ENCODE measurements at places on chromosomes 16 and 17.

GRCh38 chr17:39213852-39214251, 11.9 kb downstream of the STAC2 start:
- DNase-seq: no peak

DNA sequence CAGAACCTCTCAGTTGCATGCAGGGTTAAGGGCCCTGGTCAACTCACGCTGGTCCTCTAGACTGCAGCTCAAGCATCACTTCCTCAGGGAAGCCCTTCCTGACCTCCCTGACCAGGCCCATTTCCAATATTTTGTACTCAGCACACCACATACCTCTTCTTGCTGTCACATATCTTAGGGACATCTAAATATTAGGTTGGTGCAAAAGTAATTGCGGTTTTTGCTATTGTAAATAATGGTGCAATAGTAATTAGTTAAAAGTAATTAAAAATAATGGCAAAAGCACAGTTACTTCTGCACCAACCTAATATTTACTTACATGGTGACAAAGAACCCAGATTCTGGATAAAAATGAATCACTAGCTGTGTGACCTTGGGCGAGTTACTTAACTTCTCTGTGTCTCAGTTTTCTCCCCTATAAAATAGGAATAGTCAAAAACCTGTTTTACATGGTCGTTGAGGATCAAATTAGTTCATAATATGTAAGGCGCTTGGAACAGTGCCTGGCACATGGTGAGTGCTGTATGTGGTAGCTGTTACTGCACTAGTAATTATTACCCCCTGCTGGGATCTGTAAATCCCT, 177.4 kb downstream of the PRKCB start:
- no peak for DNase-seq

GRCh38 chr17:31580316-31580705, 188.8 kb downstream of the RAB11FIP4 start:
- DNase-seq: no peak

- no peak for DNase-seq
Observed at GRCh38 chr16:21994856-21995465, 6.0 kb downstream of the PDZD9 start.

- no peak for DNase-seq
Observed at GRCh38 chr16:49292413-49292812, 10.8 kb upstream of the CBLN1 start.

DNA sequence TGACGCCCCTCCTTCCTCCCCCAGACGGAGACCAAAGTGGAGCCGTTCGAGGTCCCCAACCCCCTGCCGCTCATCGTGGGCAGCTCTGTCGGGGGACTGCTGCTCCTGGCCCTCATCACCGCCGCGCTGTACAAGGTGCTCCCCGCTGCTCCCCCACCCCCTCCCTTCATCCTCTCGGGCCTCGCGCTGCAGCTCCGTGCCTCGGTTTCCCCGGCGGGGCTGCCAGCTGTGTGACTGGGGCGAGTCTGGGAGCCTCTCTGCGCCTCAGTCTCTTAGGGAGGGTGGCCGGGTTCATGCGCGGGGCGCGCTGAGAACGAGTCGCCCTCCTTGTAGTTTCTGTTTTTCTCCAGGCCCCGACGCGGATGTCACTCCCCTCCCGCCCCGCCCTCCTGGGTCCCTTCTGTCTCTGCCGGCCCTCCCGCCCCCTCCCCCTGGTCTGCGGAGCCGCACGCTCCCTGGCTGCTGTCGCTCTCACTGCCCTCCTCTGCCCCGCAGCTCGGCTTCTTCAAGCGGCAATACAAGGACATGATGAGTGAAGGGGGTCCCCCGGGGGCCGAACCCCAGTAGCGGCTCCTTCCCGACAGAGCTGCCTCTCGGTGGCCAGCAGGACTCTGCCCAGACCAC, 23.7 kb upstream of the ITGAX start:
- peak; percentile 40 for DNase-seq

DNA sequence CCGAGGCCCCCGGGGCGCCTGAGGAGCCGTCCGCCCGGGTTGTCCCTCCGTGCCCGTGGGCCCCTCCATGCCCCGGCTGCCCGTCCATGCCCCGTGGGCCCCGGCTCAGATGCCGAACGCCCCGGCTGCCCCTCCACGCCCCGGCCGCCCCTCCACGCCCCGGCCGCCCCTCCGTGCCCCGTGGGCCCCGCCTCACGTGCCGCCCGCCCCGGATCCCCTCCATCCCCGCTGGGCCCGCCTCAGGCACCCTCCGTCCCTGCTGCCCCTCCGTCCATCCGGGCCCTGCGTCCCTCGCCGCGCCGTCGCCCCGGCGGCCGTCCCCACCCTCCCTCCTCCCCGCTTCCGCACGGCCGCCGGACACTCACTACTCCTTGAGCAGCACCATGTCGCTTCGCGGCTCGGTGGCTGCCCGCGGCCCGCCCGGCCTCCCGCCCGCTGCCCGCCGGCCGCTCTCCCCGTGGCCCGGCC, 382 bp downstream of the PITPNA start:
- peak; percentile 42 for DNase-seq

DNA sequence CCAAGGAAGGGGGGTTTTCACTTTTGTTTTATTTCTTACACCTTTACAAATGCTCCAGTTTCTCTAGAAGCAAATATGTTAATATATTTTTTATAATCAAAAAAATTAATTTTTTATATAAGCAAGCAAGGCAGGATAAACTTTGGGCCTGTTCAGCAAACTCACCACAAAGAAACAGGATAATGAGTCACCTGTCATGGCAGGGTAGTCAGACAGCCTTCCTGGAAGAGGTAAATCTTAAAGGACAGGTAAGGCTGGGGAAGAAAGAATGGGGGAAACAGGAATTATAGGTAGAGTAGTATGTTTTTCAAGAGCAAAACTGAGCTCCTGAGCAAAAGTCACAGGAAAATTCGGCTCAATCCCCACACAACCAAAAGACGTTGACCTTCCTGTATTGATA, 186.3 kb upstream of the SOX9 start:
- no peak for DNase-seq

GRCh38 chr16:72166954-72167561, 4.9 kb downstream of the PMFBP1 start:
- no peak for DNase-seq

- DNase-seq: no peak
Observed at GRCh38 chr17:13541032-13541480, 60.7 kb downstream of the HS3ST3A1 start.

DNA sequence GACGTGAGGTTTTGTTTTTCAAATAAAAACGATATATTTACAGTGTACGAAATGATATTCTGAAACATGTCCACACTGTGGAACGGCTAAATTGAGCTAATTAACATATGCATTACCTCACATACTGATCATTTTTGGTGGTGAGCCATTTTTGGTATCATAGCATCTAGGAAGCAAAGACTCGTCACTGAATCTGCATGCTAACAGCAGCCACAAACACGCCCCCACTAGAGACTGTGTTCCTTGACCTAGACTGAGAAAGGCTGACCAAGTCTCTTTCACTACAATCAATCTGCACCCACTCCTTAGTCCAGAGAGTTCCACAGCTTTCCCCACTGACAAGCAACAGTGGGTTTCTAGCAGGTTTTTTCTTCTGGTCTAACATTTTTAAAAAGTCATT, 29.5 kb downstream of the NPLOC4 start:
- no peak for DNase-seq

- no peak for DNase-seq
Observed at GRCh38 chr16:81136390-81137335, 40.5 kb upstream of the GCSH start.

DNA sequence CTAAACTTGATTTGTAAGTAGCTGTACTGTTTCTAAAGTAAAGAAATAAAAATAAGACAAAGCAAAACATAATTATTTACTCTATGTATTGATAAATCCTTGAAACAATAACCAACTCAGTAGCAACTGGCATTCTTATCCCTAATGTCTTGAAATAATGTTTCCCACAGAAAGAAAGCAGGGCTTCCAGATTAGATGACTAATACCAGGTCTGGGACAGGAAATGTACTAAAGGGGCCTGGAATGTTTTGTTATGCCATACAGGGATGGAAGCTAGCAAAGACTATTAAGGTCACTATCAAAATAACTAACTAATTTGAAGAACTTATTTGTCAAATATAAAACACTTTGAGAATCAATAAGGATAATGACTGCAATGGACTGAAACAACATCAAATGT, 82.1 kb downstream of the CFDP1 start:
- DNase-seq: no peak

DNA sequence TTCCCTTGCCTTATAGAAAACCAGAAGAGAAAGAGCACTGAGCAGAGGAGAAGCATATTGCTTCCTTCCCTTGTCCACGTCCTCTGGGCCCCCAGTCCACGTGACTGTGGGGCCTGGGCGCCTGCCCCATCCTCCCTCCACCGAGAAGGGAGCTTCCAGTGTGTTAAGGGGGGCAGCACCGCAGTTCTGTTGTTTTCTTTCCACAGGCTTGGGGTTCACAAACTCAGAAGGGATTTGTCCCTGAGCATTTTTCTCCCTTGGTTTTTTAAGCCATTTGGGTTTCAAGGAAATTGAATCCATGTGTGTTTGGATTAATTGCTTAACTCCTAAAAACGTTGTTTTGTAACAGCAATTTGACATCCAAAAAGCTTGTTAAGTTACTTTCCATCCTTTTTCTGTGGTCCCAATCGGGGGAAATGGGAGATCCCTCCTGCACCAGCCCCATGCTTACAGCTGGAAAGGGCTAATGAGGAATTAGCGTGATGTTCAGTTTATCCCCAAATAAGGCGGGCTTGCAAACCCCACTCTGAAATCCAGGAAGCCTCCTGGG, 347.5 kb upstream of the TNRC6C start:
- DNase-seq: no peak

DNA sequence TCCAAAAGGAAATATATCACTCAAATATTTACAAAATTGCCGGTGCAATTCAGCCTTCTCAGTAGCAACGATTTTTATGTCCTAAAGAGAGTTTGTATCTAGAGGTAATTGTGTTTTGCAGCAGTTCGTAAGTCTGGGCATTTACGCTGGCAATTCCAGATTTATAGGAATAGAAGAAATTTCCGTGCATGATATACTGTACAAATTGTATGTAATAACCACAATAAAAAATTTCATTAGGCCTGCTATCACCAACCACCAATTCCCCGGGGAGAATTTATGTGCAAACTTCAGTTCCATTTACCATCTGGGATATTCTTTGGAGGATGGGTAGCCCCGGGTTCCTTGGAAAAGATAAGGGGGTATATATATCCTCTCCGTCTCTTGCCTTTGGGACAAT, 401.5 kb downstream of the TMEM114 start:
- no peak for DNase-seq

- no peak for DNase-seq
Observed at GRCh38 chr16:11310997-11311561, 29.9 kb upstream of the PRM1 start.

- DNase-seq: no peak
Observed at GRCh38 chr16:16985707-16986106, 485.1 kb downstream of the XYLT1 start.

- DNase-seq: no peak
Observed at GRCh38 chr16:54934481-54935265, 4.0 kb downstream of the IRX5 start.

GRCh38 chr16:84613408-84614072, 4.3 kb downstream of the COTL1 start:
- no peak for DNase-seq

DNA sequence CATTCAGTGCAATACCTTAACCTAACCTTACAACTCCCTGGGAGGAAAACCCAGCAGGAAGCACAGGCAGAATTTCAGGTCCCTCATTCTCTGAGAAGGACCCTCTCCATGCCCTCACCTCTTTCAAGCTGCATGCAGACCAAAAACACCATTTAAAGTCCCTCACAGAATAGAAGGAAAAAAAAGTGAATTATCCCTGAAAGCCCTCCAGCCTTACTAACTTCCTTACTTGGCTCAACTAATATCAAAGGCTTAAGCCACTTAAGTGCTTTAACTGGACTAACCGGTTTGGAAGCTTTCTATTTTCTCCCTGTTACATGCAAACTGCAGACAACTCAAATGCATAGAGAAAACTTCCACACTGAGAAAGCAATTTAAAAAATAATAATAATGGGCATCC, 60.5 kb downstream of the ADAMTS18 start:
- DNase-seq: no peak

- no peak for DNase-seq
Observed at GRCh38 chr16:60905811-60906210, 1130.4 kb downstream of the CDH8 start.

GRCh38 chr17:66713533-66714042, 121.3 kb upstream of the CACNG5 start:
- no peak for DNase-seq

DNA sequence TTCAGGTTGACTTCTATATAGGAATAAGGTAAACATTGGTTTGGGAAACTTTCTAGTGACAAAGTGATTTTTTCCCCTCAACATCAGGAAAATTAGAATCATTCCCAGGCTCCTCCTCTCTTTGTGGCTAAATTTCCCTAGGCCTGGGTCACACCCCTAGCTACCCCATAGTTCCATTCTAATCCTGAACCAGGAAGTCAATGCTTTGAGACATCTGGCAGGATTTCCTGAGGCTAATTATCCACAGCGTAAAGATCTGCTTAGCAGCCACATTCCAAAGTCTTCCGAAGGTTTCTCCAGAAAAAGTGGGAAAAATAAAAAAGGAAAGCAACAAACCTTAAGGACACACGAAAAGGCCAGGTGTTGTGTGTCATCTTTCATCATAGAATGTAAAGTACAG, 60.3 kb upstream of the CORO6 start:
- DNase-seq: no peak

DNA sequence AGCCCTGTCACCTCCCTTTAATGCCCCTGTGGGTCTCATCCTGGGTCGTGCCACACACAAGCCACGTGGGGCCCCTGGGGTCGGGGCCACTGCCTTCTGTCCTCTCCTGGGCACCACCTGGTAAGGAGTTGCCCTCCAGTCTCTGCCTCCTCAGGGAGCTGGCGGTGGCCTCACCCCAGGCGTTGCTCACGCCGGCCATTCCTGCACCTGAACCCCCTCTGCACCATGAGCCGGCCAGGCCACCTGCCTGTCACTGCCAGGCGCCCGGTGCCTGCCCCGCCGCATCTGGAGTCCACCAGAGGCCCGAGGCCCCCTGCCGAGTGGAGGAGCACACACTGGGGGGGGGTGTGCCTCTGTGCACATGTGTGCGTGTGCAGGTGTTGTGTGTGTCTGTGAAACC, 10.4 kb downstream of the NHERF2 start:
- DNase-seq: no peak

DNA sequence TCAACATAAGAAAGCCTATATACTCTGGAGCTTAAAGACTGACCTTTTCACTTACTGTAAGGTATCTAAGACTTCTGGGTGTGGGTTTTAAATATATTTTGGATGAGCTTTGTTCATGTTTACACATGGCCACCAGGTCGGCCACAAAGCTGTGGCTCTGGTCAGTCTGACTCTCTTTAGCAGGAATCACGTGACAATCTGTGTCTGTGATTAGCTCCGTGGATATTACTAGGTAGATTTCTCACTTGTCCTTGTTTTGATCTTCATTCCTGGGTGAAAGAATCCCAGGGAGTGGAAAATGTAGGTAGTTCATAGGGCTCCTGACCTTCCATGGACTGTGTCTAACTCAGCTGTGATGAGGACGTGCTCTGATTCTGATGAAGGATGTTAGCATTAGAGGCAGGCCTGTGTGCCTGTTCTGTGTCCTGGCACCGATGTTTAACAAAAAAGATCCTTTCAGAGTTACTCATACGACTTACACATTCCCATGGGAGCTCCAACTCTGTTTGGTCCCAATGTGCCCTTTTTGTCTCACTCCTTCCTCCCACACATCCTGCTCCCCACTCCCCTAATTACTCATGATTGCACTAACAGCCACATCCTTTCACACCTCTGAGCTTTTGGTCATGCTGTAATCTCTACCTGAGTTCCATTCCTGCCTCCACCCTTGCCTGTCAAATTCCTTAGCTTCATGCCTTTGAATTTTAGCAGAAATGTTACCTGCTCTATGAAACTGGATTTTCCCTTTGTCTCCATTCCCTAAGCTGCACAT, 425.1 kb downstream of the MAF start:
- DNase-seq: no peak
